ENCODE measurements at places on chromosomes 7 and 10.

DNA sequence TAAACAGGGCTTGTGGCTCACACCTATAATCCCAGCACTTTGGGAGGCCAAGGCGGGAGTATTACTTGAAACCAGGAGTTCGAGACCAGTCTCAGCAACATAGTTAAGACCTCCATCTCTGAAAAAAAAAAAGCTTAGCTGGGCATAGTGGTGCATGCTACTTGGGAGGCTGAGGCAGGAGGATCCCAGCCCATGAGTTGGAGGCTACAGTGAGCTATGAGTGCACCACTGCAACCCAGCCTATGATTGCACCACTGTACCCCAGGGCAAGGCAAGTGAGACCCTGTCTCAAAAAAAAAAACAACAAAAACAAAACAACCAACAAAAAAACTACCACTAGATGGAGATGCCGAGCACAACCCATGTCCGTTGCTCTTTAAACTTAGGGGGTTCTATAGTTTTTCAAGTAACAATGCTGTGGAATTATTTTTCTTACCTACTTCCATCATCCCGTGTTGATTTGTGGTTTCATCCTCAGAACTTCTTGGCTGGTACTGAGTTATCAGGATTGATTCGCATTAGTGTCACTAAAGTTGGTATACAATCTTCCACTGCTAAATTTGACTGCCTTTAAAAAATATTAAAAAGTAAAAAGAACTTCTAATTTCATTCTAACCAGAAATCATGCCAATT is 12.2 kb upstream of the REPIN1 start:
- DNase-seq: no peak

GRCh38 chr10:13990392-13990805 is 340.3 kb downstream of the FRMD4A start:
- no peak for DNase-seq

- DNase-seq: no peak
Observed at GRCh38 chr7:22167482-22167881, 189.5 kb downstream of the RAPGEF5 start.

GRCh38 chr10:52526251-52526823 is 212.3 kb downstream of the DKK1 start:
- DNase-seq: no peak

DNA sequence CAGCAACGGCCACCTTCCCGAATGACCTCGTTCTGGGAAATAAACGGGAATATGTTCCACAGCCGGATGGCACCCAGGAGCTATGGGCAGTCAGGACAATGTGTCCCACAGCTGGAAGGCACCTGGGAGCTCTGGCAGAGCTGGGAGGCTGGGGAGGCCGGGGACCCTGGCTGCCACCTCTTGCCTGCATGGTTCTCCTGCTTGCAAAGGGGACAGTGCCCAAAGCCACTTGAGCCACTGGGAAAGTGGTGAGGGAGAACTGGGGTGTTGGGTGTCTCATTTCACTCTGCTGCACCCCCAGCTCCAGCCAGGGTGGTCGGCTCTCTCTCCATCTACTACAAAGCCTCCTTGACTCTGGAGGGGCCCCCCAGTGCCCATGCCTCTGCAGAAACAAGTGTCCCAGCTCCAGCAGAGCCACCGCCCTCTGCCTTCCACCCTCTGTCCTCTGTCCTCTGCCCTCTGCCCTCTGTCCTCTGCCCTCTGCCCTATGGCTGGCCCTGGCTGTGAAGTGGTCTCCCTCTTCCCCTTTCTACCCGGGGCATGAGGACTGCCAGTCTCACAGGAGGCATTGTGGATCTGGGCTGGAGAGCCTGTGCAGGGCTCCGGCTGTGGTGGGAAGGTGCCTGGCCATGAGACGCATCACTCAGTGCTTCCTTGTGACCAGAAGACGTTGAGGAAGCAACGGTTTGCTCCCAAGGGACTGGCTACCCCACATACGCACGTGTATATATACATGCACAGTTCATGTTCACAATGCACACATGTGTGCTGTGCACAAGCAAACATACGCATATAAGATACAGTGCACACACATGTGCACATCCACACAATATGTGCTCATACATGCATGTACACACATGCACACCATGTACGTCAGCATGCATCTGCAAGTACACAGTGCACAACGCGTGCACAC is 21.5 kb upstream of the INPP5A start:
- DNase-seq: no peak

- no peak for DNase-seq
Observed at GRCh38 chr7:43791665-43792064, 33.2 kb downstream of the BLVRA start.

DNA sequence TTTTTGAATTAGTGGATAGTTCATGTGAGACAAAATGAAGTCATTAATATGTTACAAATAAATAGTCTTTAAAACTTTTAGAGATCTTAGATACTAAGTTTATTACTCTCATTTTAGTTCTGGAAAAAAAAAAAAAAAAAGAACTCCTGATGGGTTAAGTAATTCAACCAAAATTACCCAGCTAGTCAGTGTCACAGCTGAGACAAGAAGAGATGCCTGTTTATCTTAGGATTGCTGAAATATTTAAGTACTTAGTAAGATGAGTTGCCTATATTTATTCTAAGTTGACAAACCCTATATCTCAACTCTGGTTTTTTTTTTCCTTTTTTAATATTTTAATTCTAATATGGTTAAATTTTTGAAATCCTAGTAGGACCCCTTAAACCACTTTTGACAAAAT is 781.0 kb upstream of the LRRN3 start:
- no peak for DNase-seq

- DNase-seq: no peak
Observed at GRCh38 chr10:121450247-121450646, 148.0 kb downstream of the FGFR2 start.

DNA sequence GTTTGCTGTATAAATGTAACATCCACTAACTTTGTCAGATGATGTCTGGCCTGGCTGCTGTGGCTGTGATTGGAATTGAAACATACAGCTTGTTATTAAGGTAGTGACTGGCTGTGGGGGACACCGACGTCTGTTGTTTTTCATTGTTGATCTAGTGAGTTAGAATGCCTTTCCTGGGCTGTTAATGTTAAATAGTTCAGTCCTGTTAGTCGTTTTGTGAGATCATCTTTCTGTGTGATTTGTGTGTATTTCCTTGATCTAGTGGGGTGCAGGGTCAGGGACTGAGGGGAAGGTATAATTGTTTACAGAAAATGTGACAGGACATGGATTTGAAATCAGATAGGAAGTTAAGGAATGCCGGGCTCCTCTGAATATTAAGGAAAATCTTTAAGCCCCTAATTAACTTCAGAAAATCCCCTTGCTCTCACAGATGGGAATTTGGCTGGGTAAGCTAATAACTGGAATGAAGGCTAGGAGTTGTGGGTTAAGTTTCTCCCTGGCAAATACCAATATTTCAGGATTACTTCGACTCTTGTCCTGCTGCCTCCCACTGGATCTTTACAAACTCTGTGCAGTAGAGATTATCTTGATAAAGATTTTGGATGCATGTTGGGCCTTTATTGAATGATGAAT is 163.1 kb downstream of the AUTS2 start:
- DNase-seq: no peak

DNA sequence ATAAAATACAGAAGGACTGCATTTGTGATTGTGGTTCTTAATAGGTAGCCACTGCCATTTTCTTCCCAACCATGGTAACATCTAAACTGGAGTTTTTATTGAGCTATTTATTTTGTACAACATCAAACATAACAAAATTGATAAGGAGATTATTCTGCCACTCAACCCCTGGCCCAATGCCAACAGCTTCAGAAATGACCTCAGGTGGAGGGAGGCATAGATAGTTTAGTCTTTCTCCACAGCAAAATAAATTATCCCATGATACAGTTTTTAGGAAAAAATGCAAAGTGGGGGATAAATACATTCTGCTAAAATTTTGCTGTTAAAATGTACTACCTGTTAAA is 57.6 kb downstream of the LRRTM3 start:
- DNase-seq: no peak

DNA sequence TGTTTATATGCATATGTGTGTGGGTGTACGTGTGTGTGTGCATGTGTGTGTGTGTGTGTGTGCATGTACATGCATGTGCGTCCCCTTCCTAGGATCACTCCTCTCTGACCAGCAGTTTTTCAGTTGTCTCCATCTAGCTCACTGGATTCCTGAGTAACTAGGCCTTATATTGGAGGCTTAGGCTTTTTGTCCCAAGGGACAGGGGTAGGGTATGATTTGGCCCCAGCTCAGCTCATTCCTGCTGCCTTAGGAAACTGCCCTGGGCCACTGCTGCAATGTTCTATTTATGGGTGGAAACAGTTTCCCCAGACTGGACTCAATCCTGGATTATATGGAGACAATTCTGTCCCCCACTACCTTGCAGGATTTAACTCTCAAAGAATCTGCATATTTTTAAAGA is 68.8 kb upstream of the SDK1 start:
- no peak for DNase-seq

DNA sequence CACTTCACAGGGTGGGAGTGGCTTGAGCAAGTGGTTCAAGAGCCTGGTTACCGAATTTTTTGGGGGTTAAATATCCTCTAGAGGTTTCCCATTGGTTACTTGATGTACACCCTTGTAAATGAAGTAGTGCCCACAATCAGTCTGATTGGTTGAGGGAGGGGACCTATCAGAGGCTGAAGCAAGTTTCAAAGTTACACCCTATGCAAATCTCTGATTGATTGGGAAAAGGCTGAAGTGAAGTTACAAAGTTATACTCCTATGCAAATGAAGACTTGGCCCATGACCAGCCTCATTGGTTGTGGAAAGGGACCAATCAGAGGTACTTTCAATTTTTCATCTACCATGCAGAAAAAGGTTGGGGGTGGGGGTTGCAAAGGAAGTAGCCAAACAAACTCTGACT is 34.7 kb downstream of the UBE2D4 start:
- DNase-seq: no peak

- DNase-seq: no peak
Observed at GRCh38 chr7:141697211-141697871, 4.6 kb downstream of the DENND11 start.

- no peak for DNase-seq
Observed at GRCh38 chr7:39260279-39260844, 282.7 kb downstream of the POU6F2 start.

DNA sequence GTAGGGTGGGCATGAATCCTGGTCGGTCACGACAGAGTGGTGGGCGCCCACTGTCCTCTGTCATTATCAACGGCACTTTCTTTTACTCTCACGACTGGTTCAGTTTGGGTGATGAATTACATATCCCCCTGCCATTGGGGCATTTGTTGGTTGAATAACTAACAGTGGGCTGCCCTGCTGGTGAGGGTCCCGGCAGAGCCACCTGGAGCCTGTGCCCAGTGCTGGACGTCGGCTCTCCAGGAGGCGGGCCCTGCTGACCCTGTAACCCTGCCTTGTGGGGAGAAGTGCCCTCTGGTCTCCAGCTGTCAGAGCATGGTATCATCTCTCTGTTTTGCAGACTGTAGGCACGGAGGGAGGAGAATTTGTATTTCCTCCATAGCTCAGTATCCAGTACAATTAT is 199.1 kb downstream of the GLRX3 start:
- no peak for DNase-seq

DNA sequence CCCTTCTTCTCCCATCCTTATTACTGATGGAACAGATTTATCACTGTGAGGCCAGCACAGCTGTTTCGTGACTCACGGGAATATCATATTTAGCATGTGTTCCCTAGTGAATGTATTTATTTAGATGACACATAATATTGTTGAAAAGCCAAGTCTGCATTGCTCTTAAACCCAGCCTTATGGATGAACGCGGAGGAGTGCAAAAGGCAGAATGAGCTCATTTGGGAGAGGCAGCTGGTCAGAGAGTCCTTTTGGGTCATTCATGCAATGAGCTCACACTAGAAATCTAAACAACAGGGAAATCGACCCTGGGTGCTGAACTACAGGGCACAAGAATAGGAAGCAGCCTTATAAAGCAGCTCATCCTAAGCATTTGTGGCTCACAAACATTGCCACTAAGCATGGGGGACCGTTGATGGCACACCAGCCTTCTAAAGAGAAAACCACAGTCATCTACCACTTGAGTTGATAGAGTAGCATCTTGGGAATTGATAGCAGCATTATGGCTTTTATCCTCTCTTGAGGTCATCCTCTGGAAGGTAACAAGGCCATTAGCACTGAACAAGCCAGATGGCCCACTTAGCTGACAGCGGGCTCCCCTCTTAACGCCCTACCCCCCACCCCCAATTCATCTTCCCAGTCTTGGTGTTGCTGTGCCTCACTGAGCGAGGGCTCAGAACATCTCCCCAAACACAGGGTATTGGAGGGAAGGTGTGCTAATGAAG is 32.9 kb upstream of the SDK1 start:
- DNase-seq: no peak

GRCh38 chr7:975702-976473 is 539 bp upstream of the COX19 start:
- DNase-seq: no peak

GRCh38 chr10:70192326-70192968 is 22.1 kb upstream of the SAR1A start:
- DNase-seq: no peak

- no peak for DNase-seq
Observed at GRCh38 chr10:61097026-61097425, 153.0 kb upstream of the RHOBTB1 start.

DNA sequence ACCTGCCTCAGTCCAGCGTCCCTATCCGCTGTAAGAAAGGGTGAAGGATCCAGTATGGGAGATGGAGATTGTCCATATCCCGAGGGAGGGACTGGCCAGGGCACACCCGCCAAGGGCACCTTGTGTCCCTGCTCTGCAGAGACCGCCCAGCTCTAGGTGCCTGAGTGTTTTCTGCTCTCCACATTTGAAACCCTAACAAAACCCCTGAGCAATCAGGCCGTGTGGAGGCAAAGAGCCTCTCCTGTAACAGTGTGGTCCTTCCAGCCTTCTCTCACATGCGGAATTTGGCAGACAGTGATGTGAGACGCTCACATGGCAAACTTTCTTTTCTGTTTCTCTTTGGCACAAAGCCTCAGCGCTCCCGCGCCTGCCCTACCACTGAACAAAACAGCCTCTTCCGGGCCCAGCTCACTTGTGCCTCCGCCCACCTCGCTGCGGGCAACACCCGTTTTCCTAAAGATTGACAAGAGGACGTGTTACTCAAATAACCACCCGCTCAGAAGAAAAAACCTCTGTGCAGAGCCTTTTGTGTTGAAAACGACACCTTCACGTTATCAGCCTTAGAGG is 514.8 kb downstream of the DNAJB6 start:
- no peak for DNase-seq

- no peak for DNase-seq
Observed at GRCh38 chr10:54531296-54531695, 269.7 kb downstream of the PCDH15 start.

GRCh38 chr10:102344067-102344466 is 51.4 kb upstream of the NFKB2 start:
- DNase-seq: no peak

- no peak for DNase-seq
Observed at GRCh38 chr7:101200862-101201599, at the start of gene MOGAT3. Gene MOGAT3, minus strand, starts transcription at chr7:101201036. Its CDS starts 182 bp downstream, at chr7:101200854.

DNA sequence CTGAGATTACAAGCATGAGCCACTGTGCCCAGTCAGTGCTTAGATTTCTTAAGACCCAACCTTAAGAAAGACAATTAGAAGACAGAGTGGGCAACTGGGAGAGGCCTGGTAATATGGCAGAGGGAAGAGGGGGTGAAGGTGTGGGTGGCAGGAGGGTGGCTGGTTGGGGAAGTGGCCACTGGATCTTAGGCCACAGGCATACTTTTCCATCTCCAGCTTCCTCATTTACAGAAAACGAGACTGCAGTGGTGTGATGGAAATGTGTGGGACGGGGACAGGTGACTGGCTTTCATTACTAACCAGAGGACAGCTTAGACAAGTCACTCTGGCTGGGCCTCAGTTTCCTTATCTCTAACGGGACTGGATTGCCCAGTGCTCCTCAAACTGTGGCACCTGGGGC is 1.0 kb upstream of the FFAR4 start:
- DNase-seq: no peak

GRCh38 chr10:97771913-97772823 is at the start of gene SFRP5:
Gene SFRP5, minus strand, starts transcription at chr10:97771999. Its CDS starts 166 bp downstream, at chr10:97771833.
- DNase-seq: no peak

GRCh38 chr10:76252733-76253132 is 821.3 kb downstream of the LRMDA start:
- DNase-seq: no peak

Measured in cerebellar nuclear complex (tissue), 1 donor.